Activated effector memory CD4-positive, alpha-beta T cell treated with Interleukin-2 at 50 U/mL for 16 hours (primary cell): ENCODE measurements at places on chromosomes 12 and 14.

GRCh38 chr12:52038447-52038846, 12.8 kb upstream of the NR4A1 start:
- DNase-seq, result no peak

DNA sequence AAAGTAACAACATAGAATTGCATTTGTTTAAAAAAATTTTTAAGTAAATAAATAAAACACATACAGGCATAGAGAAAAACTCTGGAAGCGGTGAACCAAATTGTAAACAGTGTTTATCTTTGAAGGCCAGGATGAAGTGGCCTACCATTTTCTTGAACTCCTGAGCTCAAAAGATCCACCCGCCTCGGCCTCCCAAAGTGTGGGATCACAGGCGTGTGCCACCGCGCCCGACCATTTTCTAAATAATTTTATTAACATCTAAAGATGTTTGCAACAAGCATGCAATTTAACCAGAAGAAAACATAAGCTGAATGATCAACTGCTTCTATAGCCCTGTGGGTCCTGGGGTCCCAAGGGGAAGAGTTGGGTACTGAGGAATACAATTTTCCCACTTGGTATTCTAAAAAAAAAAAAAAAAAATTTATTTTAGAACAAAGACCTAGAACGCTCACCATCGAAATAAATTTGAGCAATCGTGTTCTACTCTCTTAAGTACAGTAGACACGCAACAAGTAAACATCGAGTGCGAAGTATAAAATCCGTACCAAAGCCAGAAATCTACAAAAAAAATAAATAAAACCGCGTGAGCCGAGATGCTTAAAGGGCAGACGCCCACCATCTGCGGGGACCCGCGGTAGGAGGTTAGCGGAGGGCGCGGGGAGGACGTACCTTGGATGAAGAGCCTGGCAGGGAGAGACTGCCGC, 484 bp downstream of the MIS18BP1 start:
- DNase-seq, result no peak

DNA sequence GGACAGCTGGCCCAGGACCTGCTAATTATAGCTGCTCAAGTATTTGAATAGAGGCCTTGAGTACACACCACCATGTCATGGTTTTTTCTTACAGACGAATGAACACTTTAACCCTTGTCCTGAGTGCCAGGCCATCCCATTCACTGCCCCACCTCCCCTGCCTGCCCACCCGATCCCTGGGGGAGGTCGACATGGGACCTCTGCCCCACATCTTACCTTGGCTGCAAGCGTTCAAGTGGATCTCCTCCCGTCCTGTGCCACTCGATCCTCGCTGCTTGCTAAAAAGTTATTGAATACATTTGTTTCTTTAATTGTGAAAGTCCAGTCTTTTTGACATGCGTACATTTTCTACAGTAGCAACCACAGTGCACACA, 10.3 kb downstream of the RTL1 start:
- no peak for DNase-seq

GRCh38 chr14:92770484-92770883, 22.1 kb upstream of the LGMN start:
- DNase-seq, result no peak

DNA sequence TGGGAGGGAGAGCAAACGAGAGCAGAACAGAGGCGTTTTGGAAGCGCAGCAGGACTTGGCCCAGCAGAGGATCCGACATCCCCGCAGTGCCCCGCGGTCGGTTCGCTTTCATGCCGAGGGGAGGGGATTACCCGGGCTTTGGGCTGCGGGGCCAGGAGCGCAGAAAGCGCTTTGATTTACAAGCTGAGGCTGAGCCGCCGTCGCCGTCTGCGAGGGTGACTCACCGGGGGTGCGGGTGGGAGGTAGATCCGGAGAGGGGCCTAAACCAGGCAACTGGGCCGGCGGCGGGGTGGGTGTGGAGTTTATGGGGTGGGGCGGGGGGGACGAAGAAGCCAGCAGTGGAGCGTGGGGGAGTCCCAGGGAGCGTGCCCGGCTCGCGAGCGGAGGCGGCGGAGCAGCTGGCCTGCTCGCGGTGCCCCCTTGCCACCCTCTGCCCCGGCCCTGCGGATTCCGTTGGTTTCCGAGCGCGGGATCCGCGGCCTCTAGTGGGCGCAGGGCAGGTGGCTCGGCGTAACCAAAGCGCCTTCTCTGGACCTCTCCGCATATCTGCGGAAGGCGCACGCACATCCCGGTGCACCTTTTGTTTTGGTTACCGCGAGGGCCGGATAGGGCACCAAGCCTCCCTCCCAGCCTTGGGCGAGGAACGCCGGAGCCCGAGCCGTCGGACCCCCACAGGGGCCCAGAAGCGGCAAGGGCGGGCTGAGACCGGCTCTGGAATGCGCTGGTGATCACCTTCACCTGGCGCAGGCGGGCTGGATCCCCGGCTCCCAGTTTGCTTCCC, 2.6 kb downstream of the SIX4 start:
- DNase-seq, result no peak

DNA sequence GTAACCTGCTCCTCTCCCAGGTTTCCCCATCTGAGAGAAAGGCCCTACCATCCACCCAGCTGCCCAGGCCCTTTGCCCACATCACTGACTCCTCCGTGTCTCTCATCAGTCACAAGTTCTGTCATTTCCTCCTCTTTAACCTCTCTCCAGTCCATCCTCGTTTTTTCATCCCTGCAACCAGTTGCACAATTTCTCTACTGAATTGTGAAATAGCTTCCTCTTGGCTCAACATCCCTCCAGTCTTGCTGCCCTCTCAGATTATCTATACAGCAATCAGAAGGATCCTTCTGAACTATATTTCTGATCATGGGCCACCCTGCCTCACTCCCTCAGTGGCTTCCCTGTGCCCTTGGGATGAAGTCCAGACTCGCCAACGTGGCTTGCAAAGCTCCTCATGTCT, 6.8 kb downstream of the FAM161B start:
- DNase-seq, result no peak

DNA sequence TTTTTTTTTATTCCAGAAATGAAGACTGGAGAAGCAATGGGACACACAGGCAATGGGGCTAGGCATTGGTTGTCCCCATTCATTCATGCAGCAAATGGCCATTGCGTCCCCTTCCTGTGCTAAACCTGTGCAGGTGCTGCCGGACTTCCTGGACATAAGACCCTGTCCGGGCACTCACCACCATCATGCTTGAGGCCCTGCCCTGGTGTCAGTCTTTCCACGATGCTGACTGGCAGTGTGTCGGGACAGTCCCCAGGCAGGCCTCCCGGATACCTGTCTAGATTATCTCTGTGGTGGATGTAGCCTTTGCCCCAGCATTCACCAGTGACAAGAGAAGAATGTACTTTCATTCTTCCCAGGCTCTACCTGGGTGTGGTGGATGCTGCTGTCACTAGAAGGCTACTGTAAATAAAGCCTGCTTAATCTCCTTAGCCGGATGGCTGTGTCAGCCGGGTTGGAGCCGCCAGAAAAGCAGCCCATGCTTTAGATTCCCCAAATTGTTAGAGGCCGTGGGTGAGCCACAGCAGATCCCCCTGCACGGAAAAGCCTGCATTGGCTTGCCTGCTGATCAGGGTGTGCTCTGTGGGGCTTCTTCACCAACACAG, 94.5 kb upstream of the PARP11 start:
- DNase-seq, result no peak

DNA sequence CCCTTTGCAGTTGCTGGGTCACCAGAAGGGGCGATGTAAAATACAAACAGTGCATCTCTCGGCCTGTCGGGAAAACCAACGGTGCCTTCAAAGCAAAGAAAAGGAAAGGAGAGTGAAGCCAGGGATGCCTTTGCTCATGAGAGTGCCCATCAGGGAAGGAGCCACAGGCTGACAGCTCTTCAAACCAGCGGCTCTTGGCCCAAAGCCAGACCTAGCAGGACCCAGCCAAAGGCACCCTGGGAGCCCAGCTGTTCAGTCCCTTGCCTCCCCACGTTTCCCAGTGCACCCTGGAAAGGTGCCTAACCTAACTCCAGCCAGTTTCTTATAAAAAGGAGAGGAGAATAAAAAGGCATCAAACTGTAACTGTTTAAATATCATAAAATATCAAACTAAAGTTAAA, 29.2 kb downstream of the PRMT8 start:
- no peak for DNase-seq

- DNase-seq, result peak; percentile 59
These were observed 7.0 kb upstream of the UBC start for GRCh38 chr12:124921200-124922031.

DNA sequence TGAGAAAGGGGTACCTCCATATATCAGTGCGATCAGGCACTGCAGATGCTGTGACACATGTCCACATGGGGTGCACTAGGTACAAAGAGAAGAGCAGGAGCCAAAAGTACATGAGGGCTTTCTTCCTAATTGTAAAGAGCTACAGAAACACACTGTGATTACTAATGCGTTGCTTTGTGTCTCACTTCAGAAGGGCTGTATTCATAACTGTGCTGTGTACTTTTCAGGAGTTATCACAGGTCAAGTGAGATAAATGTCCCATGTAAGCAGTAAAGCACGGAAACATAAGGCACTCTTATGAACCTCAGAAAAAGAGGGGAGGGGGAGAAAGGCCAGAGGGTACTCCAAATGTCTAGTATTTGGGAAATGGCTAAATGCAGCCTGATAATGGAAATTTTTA, 10.6 kb downstream of the SPRING1 start:
- no peak for DNase-seq

GRCh38 chr14:59301354-59301753, 112.9 kb downstream of the DAAM1 start:
- peak; percentile 3 for DNase-seq

- no peak for DNase-seq
These were observed 22.8 kb upstream of the NPFF start for GRCh38 chr12:53530061-53530460.

GRCh38 chr12:54612225-54612750, 22.4 kb downstream of the LACRT start:
- DNase-seq, result no peak

DNA sequence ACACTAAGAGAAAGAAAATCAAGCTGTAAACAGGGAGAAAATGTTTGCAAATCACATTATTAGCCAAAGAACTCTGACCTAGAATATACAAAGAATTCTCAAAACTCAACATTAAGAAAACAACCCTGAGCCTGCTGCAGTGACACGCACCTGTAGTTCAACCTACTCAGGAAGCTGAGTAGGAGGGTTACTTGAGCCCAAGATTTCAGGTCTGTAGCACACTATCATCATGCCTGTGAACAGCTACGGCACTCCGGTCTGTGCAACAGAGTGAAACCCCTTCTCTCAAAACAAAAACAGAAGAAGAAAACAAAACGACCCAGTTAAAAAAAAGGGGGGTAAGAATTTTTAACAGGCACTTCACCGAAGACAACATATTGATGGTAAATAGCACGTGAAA, 20.8 kb downstream of the SAV1 start:
- no peak for DNase-seq

DNA sequence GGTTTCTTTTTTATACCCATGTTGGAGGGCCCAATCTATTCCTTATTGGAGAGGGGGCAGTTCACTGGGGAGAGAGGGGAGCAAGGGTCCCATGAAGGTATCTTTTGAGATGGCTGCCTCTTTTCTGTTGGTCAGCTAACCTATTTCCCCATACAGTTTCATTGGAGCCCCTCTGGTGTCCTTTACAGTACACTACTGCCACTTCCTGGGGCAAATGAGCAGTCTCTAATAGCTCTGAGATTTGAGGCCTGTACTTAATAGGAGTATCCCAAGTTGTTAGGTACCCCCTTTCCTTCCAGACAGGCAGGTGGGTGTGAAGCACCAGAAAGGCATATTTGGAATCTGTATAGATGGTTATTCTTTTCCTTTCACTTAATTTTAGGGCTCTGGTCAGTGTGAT, 41.3 kb upstream of the RNU6-8 start:
- no peak for DNase-seq

DNA sequence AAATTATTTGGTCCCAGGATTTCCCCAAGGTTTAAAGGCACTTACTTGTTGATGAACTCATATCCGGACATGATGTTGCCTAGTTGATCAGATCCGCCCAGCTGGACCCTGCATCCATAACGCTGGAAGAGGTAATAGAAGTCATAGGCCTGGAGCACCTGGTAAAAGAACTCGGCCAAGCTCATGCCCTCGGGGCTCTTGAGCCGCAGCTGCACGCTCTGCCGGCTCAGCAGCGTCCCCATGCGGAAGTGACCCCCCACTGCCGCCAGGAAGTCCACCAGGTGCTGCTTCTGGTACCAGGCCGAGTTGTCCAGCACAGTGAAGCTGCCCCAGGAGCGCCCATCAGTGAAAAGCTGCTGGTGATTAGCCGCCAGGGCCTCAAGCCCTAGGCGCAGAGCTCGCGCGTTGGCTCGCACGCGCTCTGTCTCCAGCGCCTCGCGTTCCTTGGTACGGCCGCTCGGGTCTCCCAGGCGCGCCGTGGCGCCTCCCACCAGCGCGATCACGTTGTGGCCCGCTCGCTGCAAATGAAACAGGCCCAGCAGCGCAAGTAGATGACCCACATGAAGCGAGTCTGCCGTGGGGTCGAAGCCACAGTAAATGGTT, 545 bp downstream of the YARS2 start:
- DNase-seq, result peak; percentile 60

GRCh38 chr12:118900993-118901392, 80.3 kb upstream of the SRRM4 start:
- no peak for DNase-seq

GRCh38 chr12:43816168-43816567, 10.1 kb upstream of the TWF1 start:
- DNase-seq, result no peak

DNA sequence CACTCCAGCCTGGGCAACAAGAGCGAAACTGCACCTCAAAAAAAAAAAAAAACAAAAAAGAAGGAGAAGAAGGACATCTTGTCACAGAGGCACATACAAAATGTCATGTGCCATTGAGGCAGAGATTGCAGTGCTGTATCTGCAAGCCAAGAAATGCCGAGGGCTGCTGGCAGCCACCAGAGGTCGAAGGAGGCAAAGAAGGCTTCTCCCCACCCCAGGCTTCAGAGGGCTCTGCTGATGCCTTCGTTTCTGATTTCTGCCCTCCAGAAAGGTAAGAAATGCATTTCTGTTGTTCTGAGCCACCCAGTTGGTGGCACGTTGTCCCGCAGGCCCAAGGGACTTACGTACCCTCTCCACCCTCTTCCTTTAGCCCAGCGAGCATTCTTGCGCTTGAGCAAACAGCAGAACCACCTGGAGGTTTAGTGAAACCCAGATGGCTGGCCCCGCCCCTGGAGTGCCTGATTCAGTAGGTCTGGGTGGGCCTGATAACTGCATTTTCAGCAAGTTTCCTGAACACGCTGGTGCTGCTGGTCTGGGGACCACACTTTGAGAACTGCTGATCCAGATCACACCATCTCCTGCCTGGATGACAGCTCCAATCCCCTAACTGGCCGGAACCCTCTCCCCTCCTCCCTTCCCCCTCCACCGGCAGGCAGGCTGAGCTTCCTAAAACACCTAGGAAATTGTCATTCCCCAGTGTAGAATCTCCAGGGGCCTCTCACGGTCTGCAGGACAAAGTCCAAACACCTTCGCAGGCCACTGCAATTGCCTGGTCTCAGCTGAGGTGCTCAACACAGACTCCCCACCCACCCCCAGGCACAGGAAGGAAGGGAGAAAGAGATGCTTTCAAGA, 21.1 kb upstream of the SCARB1 start:
- no peak for DNase-seq

DNA sequence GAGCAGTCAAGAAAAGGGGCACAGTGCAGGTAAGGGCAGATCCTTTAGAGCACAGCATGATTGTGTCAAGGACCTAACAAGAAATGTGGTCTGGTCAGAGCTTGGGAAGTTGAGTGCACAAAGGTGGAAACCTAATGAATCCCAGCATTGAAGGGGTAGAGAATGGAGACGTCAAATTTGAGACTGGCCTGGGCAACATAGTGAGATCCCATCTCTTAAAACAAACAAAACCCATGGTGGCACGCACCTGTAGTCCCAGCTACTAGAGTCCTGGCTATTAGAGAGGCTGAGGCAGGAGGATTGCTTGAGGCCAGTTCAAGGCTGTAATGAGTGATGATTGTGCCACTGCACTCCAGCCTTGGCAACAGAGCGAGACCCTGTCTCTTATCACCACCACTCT, 37.0 kb upstream of the CCDC88C start:
- DNase-seq, result no peak
